ENCODE measurements at places on chromosomes 5 and 9. TPM values are rescaled to one million over a fixed set of nuclear protein-coding genes. Genes with fewer than 3 reads are reported as not detected.

The ADRA1B gene
- 2.6 TPM for polyA plus RNA-seq

The FAM170A gene
- not detected for polyA plus RNA-seq

The PDZD2 gene
- 22.1 TPM for polyA plus RNA-seq

The SOHLH1 gene
- not detected for polyA plus RNA-seq

The C5orf58 gene
- 0.25 TPM for polyA plus RNA-seq

The GPR150 gene
- 0.07 TPM for polyA plus RNA-seq

The KIF27 gene
- 27.4 TPM for polyA plus RNA-seq

The NIM1K gene
- 0.43 TPM for polyA plus RNA-seq

The IL31RA gene
- 0.12 TPM for polyA plus RNA-seq

The ACOT12 gene
- 1.2 TPM for polyA plus RNA-seq

The NUTM2F gene
- not detected for polyA plus RNA-seq

The FCN2 gene
- 0.48 TPM for polyA plus RNA-seq

The PCDHGA9 gene
- 6.5 TPM for polyA plus RNA-seq

The PLPPR1 gene
- 18.5 TPM for polyA plus RNA-seq

The PTGDS gene
- polyA plus RNA-seq, result 61.3 TPM

The CD14 gene
- 5.6 TPM for polyA plus RNA-seq

The IRGM gene
- 1.5 TPM for polyA plus RNA-seq

The DNLZ gene
- 4.3 TPM for polyA plus RNA-seq

The NR6A1 gene
- polyA plus RNA-seq, result 1.7 TPM

The IFNA2 gene
- not detected for polyA plus RNA-seq

The FAM163B gene
- polyA plus RNA-seq, result 0.12 TPM

The AP3B1 gene
- 76.2 TPM for polyA plus RNA-seq

The COL23A1 gene
- polyA plus RNA-seq, result 6.2 TPM

The IGFBPL1 gene
- polyA plus RNA-seq, result 1.9 TPM

The DCAF12 gene
- 64.2 TPM for polyA plus RNA-seq

The FOXD4L5 gene
- 0.27 TPM for polyA plus RNA-seq

The CCDC192 gene
- 1.5 TPM for polyA plus RNA-seq

The FGF1 gene
- 17.4 TPM for polyA plus RNA-seq

The C9orf50 gene
- 0.30 TPM for polyA plus RNA-seq

The SCGB3A2 gene
- polyA plus RNA-seq, result 0.73 TPM

The COQ4 gene
- polyA plus RNA-seq, result 83.2 TPM

The OLFM1 gene
- polyA plus RNA-seq, result 3.3 TPM

The ANKRD31 gene
- 0.86 TPM for polyA plus RNA-seq

The HNRNPAB gene
- 163 TPM for polyA plus RNA-seq

The DRD1 gene
- not detected for polyA plus RNA-seq

The ASS1 gene
- polyA plus RNA-seq, result 281 TPM

The C5orf52 gene
- not detected for polyA plus RNA-seq

The LCN12 gene
- polyA plus RNA-seq, result 20.2 TPM

The FLT4 gene
- polyA plus RNA-seq, result 23.6 TPM

Data from left kidney (tissue), 8 donors.